ENCODE measurements at places on chromosomes 2 and 18. TPM values are rescaled to one million over a fixed set of nuclear protein-coding genes. Genes with fewer than 3 reads are reported as not detected.

DNA sequence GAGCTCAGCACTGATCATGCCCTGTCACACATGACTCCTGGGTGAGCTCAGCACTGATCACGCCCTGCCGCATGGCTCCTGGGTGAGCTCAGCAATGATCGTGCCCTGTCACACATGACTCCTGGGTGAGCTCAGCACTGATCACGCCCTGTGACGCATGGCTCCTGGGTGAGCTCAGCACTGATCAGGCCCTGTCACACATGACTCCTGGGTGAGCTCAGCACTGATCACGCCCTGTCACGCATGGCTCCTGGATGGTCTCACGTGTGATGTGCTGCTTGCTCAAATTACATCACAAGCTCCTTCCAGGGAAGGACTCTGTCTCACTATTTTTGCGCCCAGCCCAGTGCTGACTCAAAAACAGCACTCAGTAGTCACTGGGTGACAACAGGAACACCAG, 258.0 kb downstream of the HDAC4 start:
- DNase-seq: no peak

DNA sequence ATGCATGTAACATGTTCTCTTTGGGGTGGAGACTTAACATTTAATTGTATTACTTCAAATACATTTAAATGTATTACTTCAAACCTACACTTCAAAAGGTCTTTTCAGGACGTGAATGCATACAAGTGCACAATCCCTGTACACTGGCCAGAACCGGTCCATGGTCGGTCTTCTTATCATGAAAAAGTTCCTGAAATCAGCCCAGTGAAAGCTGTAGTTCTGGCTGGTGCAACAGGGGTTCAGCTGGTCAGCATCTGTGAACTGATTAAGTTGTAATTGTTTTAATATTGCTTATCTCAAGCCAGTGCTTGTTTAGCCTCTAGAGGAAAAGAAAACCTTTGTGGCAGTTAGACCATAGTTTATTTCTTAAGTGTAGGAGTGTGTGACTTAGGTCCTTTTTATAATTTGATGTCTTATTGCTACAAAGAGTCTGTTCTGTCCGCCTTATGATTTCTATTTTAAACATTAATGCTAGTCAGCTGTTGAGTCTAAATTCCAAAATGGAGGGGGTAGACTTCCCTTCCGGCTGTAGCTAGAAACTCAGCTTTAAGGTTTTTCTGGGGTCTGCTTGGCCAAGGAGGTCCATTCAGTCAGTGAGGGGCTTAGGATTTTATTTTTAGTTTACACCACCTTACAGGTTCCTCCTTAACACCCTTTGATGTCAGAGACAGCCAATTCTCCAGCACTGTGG, 768 bp upstream of the CYBRD1 start:
- no peak for DNase-seq

DNA sequence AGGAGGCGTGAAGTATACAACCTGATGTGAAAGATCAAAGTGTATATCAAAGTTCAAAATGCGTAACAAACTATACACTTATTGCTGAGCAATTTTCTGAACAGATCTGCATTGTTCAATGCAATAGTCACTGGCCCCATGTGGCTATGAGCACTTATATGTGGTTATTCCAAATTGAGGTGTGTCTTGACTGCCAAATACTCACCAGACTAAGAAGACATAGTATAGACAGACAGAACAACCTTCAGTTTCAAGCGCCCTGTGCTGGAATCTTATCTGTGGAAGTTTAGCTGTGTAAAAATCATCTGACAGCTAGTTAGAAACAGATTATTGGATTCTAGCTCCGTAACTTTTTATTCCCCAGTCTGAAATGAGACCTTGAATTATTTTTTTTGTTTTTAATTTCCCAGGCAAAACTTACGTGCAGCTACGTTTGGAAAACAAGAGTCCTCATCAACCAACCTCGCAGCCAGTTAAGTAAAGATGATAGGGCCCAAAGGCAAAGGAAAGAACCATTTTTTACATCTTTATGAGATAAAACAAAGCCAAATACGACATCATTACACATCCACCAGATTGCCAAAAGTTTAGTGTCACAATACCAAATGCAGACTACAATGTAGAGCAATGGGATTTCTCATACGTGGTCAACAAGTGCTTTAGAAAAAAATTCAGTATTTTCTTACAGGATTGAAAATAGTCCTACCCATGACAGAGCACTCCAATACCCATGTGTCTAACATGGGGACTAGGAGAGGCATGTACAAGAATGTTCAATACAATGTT, 37.2 kb downstream of the MBOAT2 start:
- no peak for DNase-seq

DNA sequence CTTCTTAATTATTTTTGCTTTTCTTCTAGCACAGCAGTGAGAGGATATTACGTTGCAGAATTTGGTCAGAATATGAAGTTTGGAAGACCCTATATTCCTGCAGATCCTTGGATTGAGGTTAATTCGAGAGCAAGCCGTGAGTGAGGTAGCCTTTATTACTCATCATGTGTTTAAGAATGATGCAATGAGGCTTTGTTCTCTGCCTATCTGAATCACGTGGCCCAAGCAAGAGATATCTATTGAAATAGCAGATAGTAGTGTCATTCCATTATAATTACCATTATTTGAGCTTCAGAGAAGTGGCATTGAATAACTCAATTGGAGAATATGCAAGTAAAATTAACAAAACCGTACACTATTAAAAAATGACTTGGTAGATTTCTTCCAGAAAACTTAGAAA, 641.1 kb downstream of the TMEM182 start:
- DNase-seq: no peak

DNA sequence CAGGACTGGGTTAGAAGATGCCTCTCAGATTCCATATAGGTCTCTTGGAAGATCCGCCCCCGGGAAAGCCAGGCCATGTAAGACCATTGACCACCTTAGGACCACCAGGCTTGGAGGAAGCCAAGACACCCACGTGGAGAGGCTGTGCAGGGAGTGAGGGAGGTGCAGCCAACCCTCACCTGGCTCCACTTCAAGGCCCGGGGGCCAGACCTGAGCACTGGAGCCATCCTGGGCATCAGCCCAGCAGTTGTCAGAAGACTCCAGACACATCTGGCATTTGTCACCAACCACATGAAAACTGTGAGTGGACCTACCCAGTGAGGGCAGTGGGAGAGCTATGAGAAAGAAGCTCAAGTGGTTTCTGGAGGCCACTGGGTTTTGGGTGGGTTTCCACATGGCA, 214.4 kb downstream of the MYT1L start:
- no peak for DNase-seq

GRCh38 chr18:9751371-9752031, 43.4 kb downstream of the RAB31 start:
- no peak for DNase-seq

GRCh38 chr2:44362207-44363015, 664 bp downstream of the CAMKMT start:
- peak; percentile 67 for DNase-seq

- peak; percentile 19 for DNase-seq
These were observed 114.8 kb downstream of the ATL2 start for GRCh38 chr2:38262069-38262871.

- DNase-seq: no peak
These were observed 169.4 kb upstream of the UNC80 start for GRCh38 chr2:209602259-209602658.

GRCh38 chr2:74021407-74021755, 36.7 kb downstream of the TET3 start:
- DNase-seq: no peak

DNA sequence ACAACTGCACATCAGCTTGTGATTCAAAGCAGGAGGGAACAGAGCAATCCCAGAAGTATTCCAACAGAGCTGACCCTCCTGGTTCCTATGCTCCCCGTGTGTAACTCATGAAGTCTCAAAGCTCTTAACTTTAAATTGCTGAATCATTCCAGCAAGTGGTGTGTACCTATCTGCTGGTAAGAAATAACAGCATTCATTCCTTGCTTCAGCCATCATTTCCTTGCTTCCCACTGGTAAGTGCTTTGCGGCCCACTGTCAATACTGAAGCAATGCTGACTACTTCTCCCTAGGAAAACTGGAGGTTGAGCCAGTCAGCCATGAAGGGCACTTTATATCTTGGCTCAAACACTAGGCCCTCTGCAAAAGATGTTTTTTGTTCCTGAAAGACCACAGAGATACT, 222.4 kb downstream of the EXOC6B start:
- DNase-seq: no peak

- DNase-seq: no peak
These were observed 31.8 kb downstream of the SLC1A4 start for GRCh38 chr2:65020943-65021528.

DNA sequence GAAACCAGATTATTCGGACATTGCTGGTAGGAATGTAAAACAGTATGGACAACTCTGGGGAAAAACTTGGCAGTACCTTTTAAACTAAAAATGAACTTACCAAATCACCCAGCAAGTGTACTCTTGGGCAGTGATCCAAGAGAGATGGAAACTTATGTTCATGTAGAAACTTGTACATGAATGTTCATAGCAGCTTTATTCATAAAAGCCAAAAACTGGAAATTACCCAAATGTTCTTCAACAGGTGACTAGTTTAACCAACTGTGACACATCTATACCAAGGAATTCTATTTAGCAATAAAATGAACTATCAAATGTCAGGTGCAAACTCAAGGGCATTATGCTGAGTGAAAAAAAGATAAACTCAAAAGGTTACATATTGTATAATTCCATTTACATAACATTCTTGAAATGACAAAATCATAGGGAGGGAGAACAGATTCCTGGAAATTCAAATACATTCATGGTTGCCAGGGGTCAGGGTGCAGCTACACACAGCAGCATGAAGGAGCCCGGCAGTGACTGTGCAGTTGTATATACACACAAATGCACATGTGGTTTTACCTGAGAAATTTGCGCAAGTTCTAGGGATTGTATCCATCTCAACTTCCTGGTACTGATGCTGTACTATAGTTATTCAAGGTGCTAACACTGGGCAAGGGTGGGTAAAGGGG, 3.5 kb upstream of the RNU4ATAC start:
- no peak for DNase-seq

DNA sequence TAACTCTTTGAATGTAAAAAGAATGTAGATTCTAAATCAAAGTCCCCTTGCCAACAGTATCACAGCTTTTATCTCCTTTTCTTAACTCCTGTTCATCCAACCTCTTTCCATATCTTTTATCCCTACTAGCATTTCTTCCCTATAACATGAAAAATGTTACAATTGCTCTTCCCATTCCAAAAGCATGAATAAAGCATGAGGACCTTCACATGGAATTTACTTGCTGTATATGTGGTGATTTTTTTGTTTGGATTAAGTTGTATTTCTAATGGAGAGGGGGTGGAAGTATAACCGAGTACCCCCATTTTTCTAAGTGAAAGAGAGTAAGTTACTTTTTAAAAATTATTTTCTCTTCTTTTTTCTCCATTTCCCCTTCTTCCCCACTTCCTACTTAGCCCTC, 94.9 kb upstream of the RBBP8 start:
- no peak for DNase-seq

DNA sequence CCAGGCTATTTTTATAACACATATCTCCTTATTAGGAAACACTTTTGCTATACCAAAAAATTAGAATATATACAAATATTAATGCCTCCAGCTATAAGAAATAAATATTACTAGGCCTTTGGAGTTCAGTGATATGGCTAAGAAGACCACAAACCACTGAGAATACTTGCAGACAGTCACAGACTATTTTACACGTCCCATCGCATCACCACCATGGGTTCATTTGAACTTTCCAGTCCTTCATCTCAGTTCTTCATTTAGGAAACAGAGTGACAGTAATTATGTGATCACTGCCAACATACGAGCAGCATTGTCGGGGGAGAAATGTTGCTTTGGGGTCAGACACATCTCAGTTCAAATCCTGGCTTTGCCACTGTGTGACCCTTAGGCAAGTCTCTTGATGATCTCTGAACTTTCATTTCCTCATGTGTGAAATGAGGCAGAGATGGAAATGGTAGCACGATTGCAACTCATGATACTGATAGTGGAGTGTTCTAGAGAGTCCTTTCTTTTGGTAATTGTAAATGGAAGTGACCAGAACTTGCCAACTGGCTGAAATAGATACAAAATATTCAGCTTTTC, 138.9 kb upstream of the NRP2 start:
- DNase-seq: no peak

GRCh38 chr2:197929886-197930227, 125.5 kb downstream of the PLCL1 start:
- no peak for DNase-seq

- DNase-seq: no peak
These were observed 491.0 kb downstream of the CDH2 start for GRCh38 chr18:27685807-27686412.

GRCh38 chr2:172050479-172051125, 34.7 kb upstream of the DLX1 start:
- DNase-seq: peak; percentile 29

GRCh38 chr2:43038034-43038695, 188.2 kb downstream of the ZFP36L2 start:
- peak; percentile 90 for DNase-seq

GRCh38 chr18:63259567-63260379, 59.8 kb downstream of the BCL2 start:
- no peak for DNase-seq

DNA sequence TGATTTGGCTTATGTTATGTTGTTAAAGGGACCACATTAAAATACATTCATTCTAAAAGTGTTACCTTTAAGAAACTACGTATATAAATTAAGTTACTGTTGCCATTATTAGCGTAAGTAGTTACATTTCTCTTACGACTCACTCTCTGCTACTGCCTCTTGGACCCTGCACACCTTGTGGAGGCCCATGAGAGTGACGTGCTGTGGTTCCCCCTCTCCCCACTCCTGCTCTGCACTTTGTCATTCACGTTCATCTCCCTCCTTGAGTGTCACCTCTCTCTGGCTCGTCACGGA, 830 bp upstream of the MERTK start:
- no peak for DNase-seq

UGT1A5 gene
- polyA plus RNA-seq: not detected

PRKAG3 gene
- not detected for polyA plus RNA-seq

DYNAP gene
- polyA plus RNA-seq: not detected

SIX2 gene
- 0.62 TPM for polyA plus RNA-seq

MBOAT2 gene
- polyA plus RNA-seq: 15.9 TPM

REG1B gene
- 1.5 TPM for polyA plus RNA-seq

XDH gene
- polyA plus RNA-seq: not detected

ALPP gene
- not detected for polyA plus RNA-seq

RUFY4 gene
- polyA plus RNA-seq: not detected

FBXO48 gene
- polyA plus RNA-seq: 0.86 TPM

ZBTB7C gene
- polyA plus RNA-seq: 1.8 TPM

All from kidney (tissue), 22 donors.